ENCODE measurements at places on chromosomes 2 and 18. TPM values are rescaled to one million over a fixed set of nuclear protein-coding genes. Genes with fewer than 3 reads are reported as not detected.

CCDC68 gene
- not detected for total RNA-seq

TBR1 gene
- 0.05 TPM for total RNA-seq

NOSTRIN gene
- total RNA-seq = not detected

IGFBP2 gene
- 24.9 TPM for total RNA-seq

KCNE4 gene
- total RNA-seq = not detected

KCNJ3 gene
- not detected for total RNA-seq

FOXD4L1 gene
- 0.50 TPM for total RNA-seq

EHBP1 gene
- 24.7 TPM for total RNA-seq

YIPF4 gene
- 33.1 TPM for total RNA-seq

TRIM43 gene
- total RNA-seq = 0.59 TPM

GULP1 gene
- total RNA-seq = not detected

CHRND gene
- total RNA-seq = not detected

DUSP2 gene
- total RNA-seq = 24.9 TPM

ZAP70 gene
- total RNA-seq = 294 TPM

ACMSD gene
- not detected for total RNA-seq

C2orf80 gene
- total RNA-seq = not detected

GPR39 gene
- total RNA-seq = not detected

XIRP2 gene
- total RNA-seq = not detected

RAB6C gene
- not detected for total RNA-seq

MAPRE3 gene
- total RNA-seq = 0.91 TPM

DSC1 gene
- 0.05 TPM for total RNA-seq

DUSP11 gene
- 30.9 TPM for total RNA-seq

SLC9A4 gene
- 0.11 TPM for total RNA-seq

PIAS2 gene
- 29.2 TPM for total RNA-seq

ANKRD29 gene
- total RNA-seq = 0.07 TPM

ACKR3 gene
- 4.9 TPM for total RNA-seq

GCKR gene
- not detected for total RNA-seq

SLC35F6 gene
- 18.5 TPM for total RNA-seq

NMUR1 gene
- 8.1 TPM for total RNA-seq

CFLAR gene
- total RNA-seq = 117 TPM

ASB18 gene
- not detected for total RNA-seq

FAM228B gene
- 6.6 TPM for total RNA-seq

CFAP221 gene
- total RNA-seq = not detected

NEDD4L gene
- total RNA-seq = 4.9 TPM

AGAP1 gene
- total RNA-seq = 1.4 TPM

CCDC85A gene
- not detected for total RNA-seq

XDH gene
- total RNA-seq = 0.30 TPM

MAP2 gene
- total RNA-seq = 0.05 TPM

CABYR gene
- 0.73 TPM for total RNA-seq

C2orf66 gene
- 0.20 TPM for total RNA-seq

SP3 gene
- total RNA-seq = 108 TPM

CELF4 gene
- not detected for total RNA-seq

PIEZO2 gene
- not detected for total RNA-seq

ALPG gene
- not detected for total RNA-seq

ANKRD44 gene
- total RNA-seq = 234 TPM

IL18RAP gene
- total RNA-seq = 4.2 TPM

TSHZ1 gene
- 13.1 TPM for total RNA-seq

IGFBP5 gene
- total RNA-seq = not detected

RUFY4 gene
- total RNA-seq = 1.3 TPM

FTCDNL1 gene
- 1.2 TPM for total RNA-seq

DSG4 gene
- total RNA-seq = not detected

PIGN gene
- 27.3 TPM for total RNA-seq

MALL gene
- not detected for total RNA-seq

REG3G gene
- total RNA-seq = not detected

CYTIP gene
- total RNA-seq = 203 TPM

CRYGD gene
- total RNA-seq = not detected

TSPYL6 gene
- total RNA-seq = not detected

MC2R gene
- total RNA-seq = not detected

PROKR1 gene
- not detected for total RNA-seq

MAL gene
- 187 TPM for total RNA-seq
